ENCODE measurements at places on chromosomes 3 and 15. TPM values are rescaled to one million over a fixed set of nuclear protein-coding genes. Genes with fewer than 3 reads are reported as not detected.

The CRBN gene
- 80.2 TPM for total RNA-seq

The WDR6 gene
- total RNA-seq, result 85.1 TPM

The DUOX2 gene
- total RNA-seq, result not detected

The ZPLD1 gene
- 0.62 TPM for total RNA-seq

The CYP11A1 gene
- total RNA-seq, result 0.11 TPM

The CMTM8 gene
- 0.12 TPM for total RNA-seq

The MYL3 gene
- total RNA-seq, result not detected

The TJP1 gene
- 69.4 TPM for total RNA-seq

The GLDN gene
- 0.22 TPM for total RNA-seq

The PCYT1A gene
- 97.8 TPM for total RNA-seq

The SH3GL3 gene
- total RNA-seq, result 0.11 TPM

The ATP13A5 gene
- not detected for total RNA-seq

The SPATA12 gene
- total RNA-seq, result 0.11 TPM

The TLR9 gene
- total RNA-seq, result under 0.01 TPM

The MESP1 gene
- 1.1 TPM for total RNA-seq

The FAM227B gene
- 2.7 TPM for total RNA-seq

The HCLS1 gene
- total RNA-seq, result 2.5 TPM

The ITGA11 gene
- total RNA-seq, result 2.8 TPM

The P2RY1 gene
- 1.1 TPM for total RNA-seq

The WDR93 gene
- under 0.01 TPM for total RNA-seq

The STRIT1 gene
- total RNA-seq, result not detected

The ATP8B4 gene
- 2.1 TPM for total RNA-seq

The CYP1A2 gene
- total RNA-seq, result not detected

The ADAMTS7 gene
- total RNA-seq, result 1.2 TPM

The ADPRH gene
- 4.5 TPM for total RNA-seq

The PFKFB4 gene
- total RNA-seq, result 14.4 TPM

The ALPK3 gene
- 0.11 TPM for total RNA-seq

The CORO2B gene
- total RNA-seq, result 26.7 TPM

The DUOXA1 gene
- total RNA-seq, result not detected

The PCLAF gene
- total RNA-seq, result 44.9 TPM

The NDN gene
- 59.1 TPM for total RNA-seq

The BFSP2 gene
- total RNA-seq, result not detected
